Stimulated activated CD8-positive, alpha-beta memory T cell treated with anti-CD3 and anti-CD28 coated beads, Interleukin-12 subunit alpha, Interleukin-12 subunit beta, amount 100 ng/mL, for 4 hours (primary cell): ENCODE measurements at places on chromosomes 2 and 18.

DNA sequence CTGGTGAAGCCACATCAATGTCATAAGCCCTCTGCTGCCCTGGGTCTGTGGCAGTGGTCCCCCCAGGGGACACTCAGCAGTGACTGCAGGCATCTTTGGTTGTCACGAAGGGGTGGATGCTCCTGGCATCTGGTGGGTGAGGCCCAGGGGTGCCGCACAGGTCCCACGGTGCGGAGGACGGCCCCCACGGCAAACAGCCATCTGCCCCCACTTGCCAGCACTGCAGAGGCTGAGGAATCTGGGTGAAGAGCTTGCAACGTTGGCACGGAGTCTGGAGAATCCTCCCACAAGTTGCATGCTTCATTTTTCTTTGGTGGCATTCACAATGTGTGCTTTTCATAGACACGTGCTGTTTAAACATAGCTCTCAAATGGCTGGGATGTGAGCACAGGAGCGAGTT, 105.1 kb upstream of the PXDN start:
- no peak for DNase-seq

DNA sequence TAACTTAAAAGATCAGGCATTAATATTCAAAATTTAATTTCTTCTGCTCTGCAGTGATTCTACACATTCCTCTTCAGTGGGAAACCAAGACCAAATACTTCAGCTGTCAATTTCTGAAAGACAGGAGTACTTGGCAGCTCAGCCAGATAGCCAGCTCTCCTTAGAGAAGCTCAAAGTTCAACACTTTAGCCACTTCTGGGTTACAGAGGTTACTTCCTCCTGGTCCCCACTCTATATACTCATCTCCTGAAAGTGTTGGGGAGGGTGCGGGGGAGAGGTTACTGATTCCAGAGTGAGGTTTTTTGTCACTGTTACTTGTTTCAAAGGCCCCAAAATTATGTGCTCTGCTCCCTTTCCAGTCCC, 4.1 kb downstream of the CYTIP start:
- DNase-seq: no peak

- DNase-seq: no peak
Observed at GRCh38 chr2:200943527-200944105, 19.8 kb downstream of the ORC2 start.

DNA sequence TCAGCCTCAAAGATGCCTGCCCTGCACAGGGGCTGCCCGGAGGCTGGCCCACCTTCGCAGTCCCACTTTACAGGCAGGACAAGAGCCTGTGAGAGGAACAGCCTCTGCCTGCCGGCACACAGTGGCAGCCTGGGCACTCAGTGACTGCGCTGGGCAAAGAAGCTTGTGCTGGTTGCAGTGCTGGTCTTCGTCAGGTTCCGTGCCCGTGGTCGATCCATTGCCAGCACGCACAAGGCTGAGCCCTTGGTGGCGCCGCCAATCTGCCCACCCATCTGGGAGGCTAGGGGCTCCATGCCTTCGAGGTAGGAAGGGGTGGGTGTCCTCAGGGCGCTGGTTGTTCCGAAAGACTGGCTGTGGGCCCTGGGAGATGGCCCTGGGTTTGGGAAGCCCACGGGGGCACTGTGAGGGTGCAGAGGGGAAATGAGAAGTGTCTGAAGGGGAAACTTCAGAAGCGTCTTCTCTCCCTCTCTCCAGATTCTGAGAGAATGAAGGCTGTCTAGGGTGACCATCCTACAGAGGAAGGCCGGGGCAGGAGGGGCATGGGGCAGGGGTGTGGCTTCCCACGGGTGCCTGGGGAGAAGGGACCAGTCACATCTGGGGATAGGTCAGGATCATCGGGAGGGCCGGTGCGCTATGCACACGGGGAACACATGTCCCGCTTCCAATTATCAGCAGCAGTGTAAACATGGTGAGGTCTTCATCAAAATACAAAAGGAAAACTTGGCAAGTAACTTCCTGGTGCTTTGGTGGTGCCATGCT, 49.1 kb upstream of the HS6ST1 start:
- DNase-seq: no peak

GRCh38 chr2:127270663-127271062, 23.3 kb downstream of the ERCC3 start:
- DNase-seq: no peak

GRCh38 chr18:54351186-54351585, 6.5 kb downstream of the STARD6 start:
- DNase-seq: no peak

GRCh38 chr18:31099450-31100230, 2.6 kb downstream of the DSC2 start:
- no peak for DNase-seq

- no peak for DNase-seq
Observed at GRCh38 chr18:33951031-33951430, 273.7 kb downstream of the NOL4 start.

GRCh38 chr2:132550946-132551345, 119.1 kb downstream of the LYPD1 start:
- DNase-seq: no peak

DNA sequence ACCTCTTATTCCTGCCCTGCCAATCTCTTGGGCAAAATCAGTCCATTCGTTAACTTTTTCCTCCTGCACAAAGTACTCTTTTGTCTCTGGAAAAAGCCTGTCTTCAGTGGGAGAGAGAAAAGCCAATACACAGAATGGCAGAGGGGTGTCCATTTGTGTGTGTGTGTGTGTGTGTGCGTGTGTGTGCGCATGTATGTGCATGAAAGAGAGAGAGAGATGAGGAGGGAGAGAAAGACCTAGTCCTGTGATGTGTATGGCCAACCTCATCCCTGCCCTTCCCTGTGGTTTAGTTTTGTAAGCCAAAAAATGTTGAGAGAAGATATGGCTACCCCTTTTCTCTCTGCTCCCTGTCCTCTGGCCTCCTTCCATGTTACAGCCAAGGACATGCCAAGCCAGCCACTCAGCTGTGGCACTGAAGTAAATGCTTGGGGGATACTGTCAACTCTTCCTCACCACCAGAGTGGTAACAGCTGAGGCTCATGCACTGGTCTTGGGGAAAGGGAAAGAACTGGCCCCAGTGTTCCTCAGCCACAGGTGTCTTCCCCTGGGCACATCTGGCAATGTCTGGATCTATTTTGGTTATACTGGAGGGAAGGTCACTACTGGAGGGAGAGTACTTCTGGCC, 10.6 kb downstream of the SLC4A5 start:
- DNase-seq: no peak

DNA sequence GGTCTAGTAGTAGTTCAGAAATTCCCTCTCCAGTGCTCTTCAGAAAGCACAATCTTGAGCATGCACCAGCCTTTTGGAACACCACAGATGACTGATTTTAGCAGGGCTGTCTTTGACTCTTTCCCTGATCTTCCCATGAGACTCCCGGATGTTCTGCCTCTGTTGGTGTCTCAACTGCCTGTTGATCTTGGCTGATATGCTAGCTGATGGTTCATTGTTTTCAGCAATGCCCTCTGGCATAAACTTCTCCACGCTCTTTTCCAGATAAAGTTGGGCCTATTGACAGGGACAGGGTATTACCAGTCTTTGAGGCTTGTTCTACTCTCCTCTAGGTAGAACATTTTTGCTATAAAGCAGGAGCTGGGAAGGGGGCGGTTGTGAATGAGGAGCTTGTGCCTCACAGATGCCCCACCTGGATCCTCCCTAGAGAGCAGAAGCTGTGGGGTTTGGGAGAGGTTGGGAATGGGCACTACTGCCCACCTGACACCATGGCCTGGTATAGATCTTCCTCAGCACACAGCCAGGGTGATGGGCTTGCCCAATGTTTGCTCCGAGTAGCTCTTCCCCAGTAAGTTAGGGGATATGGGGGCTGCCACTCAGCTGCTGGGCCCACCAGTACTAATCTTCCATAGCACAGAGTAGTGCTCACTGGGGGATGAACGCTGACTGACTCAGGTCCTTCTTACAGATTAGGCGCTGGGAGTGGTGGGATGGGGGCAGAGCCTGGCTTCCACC, 111.3 kb downstream of the PTGR3 start:
- DNase-seq: no peak

- DNase-seq: no peak
Observed at GRCh38 chr18:9325716-9326115, 8.9 kb upstream of the TWSG1 start.

DNA sequence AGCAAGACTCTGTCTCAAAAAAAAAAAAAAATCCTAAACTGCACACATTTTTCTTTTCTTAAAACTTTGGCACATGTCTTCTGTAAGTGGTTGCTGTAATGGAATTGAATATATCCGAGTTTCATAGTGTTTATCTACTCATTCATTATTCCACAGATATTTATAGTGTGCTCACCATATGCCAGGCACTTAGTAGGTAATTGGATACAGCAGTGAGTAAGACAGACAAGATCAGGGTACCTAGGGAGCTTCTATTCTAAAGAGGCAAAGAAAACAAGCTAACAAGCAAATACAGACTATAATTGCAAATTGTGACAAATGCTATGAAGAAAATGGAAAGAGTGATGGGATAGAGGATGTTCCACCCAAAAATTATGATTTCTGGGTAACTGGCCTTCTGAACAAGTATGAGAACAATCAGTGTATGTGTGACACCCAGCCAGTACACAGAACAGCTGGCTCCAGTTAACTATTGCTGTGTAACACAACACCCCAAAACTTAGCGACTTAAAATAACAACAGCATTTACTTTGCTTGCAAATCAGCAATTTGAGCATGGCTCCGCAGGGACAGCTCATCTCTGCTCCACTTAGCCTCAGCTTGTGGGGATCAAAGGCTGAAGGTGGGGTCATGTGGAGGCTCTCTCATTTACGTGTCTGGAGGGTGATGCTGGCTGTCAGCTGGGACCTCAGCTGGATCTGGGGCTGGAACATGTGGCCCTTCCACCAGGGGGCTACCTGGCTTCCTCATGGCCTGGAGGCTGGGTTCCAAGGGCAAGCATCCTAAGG, 224.9 kb downstream of the INSIG2 start:
- DNase-seq: no peak

DNA sequence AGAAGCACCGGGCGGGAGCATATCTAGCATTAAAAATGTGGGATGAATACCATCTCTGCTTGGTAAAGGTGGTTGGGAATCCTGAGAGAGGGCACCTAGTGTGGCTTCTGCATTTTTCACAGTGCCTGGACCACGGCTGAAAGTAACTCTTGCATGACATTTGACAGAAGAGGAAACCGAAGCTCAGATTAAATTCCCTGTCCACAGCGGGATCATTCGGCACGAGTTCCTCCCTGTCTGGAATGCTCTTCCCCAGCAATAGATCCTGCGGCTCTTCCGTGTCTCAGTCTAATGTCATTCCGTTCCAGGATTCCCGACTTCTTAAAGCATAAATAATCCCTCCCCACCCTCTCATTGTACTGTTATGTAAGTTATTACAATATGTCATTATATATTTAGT, 905 bp upstream of the RPS7 start:
- no peak for DNase-seq

- no peak for DNase-seq
Observed at GRCh38 chr2:179440642-179441251, 176.1 kb upstream of the SESTD1 start.

DNA sequence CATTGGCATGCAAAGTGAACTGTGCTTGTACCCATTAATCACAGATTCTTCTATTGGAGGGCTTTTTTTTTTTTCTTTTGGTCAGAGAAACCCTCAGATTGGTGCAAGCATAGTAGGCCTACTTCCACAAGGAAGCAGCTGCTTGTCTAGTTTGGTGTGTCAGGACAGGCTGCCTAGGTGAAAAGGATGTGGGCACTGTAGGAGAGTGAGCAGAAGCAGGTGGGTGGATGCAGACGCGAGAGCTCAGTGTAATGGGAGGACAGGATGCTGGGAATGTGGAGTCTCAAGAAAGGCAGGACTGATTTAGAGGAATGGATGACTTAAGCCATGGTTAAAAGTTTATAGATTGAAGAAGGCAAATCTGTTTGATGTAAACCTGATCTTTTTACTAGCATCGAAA, 3.1 kb downstream of the ELP2 start:
- no peak for DNase-seq
